Stimulated activated effector memory CD8-positive, alpha-beta T cell treated with anti-CD3 and anti-CD28 coated beads, Interleukin-12 subunit alpha, Interleukin-12 subunit beta, amount 100 ng/mL, for 72 hours (primary cell): ENCODE measurements at places on chromosomes 13 and 19.
A peak's percentile ranks its signal among the peaks of the same experiment; 100 is the strongest.

DNA sequence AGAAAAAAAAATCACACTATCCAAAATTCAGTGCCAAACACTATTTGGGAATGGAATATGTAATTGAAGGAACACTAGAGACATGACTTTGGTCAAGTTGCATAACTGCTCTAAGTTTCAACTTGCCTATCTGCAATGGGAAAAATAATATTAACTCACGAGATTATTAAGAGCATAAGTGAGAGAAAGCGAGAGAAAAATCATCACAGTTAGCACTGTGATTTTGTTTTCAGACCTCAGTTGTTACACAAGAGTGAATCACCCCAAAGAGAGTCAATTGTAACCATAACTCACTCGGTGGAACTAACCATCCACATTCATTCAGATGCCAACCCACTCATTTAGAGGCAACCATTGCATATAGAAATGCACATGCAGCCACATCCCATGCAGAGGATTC, 147.1 kb downstream of the NHLRC3 start:
- DNase-seq = no peak

GRCh38 chr19:52673014-52673413, 34.9 kb upstream of the ZNF83 start:
- no peak for DNase-seq

- no peak for DNase-seq
Measured at GRCh38 chr13:53501387-53501786, 472.8 kb downstream of the OLFM4 start.

- no peak for DNase-seq
Measured at GRCh38 chr19:47776568-47776967, 1.9 kb upstream of the SELENOW start.

- peak; percentile 47 for DNase-seq
Measured at GRCh38 chr13:46126552-46127357, 21.9 kb upstream of the CPB2 start.

DNA sequence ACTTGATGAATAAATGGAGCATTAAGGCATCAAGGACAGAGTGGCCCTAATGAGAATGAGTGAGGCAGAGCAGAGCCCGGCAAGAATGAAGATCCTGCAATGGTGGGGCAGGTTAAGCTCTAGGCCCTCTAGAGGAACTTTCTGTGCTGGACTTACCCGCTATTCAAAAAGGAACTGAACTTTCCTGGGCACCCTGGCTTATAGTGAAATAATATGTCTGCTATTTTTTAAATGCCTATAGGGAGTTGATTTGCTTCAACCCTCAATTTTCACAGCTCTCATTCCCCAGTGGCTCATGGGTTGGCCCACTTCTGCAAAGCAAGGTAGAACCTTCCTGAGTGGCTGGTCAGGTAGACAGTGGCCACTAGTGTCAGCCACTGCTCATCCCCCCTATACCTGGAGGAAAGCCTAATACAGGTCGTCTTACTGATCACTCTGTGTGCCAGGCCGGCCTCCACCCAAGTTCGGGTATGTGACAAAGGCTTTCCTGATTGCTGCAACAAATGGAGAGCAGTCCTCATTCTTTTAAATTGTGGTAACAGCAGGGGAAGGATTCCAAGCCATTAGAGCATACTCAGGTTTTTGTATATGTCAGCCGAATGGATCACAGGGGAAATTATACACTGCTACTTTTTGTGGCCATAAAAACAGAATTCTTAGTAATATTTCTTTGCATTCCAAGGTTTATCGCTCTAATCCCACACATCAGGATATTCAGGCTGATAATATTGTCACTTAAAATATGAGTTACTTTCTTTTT, 103.0 kb downstream of the KL start:
- no peak for DNase-seq
